ENCODE measurements at places on chromosomes 2 and 18.

- DNase-seq = no peak
Measured at GRCh38 chr2:99729104-99730025, 239.5 kb upstream of the REV1 start.

- no peak for DNase-seq
Measured at GRCh38 chr2:126785236-126785635, 113.5 kb upstream of the TEX51 start.

DNA sequence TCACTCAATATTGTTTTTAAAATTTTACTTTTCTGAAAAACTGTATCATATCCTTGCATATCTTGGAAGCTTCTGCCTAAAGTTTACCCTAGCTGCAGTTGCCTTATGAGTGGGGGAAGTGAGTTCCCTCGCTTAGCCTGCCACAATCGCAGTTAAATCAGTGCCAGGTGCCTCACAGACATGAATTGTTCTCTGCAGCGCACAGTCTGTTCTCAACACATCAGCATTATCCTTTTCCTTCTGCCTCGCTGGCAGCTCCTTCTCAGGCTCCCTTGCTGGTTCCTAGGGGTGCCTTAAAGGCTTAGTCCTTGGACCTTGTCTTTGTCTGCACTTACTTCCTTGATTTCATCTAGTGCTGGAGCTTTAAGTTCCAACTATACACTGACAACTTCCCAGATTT, 132.8 kb downstream of the TTC27 start:
- DNase-seq = no peak

- no peak for DNase-seq
Measured at GRCh38 chr18:4734903-4735302, 279.8 kb upstream of the DLGAP1 start.

DNA sequence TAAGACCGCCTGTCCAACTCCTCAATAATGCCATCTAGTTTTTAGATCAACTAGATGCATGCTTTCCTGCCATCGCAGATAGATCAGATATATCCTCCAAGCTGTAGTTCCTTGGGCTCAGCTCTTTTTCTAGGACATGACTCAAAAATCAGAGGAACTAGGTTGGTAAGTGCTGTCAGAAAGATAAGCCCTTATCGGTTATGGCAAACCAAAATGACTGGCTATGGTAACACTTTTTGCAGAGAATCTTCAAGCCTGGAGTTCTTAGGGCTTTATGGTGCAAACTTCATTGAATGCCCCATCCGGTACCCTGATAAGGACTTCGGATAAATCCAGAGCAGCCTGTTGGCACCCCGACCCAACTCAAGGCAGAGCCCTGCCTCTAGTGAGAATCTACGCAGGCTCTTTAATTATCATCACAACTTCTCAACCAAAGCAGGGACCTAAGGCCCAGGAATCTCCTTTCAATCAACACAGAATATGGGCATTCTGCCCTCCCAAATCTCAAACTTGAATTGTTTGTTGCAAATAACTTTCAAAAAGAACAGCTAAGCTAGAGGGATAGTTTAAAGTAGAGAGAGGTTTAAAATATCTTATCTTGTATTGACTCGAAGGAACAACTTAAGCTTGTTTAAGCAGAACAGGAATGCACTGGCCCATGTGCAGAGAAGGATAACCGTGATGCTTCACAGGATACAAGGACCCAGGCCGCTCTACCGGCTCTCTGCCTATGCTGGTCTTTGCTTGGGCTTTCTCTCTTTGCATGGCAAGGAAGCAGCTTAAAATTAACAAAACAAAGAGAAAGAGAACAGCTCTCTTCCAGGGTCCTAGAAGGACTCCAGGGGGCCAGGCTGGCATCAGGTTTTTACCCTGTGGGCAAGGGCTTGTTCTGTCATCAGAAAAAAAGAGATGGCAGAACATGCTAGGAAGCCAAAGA, 3.4 kb upstream of the CYP1B1 start:
- DNase-seq = no peak

GRCh38 chr18:14767474-14767873, 19.5 kb downstream of the ANKRD30B start:
- no peak for DNase-seq

GRCh38 chr18:3872641-3873040, 422.7 kb downstream of the TGIF1 start:
- peak; percentile 56 for DNase-seq

DNA sequence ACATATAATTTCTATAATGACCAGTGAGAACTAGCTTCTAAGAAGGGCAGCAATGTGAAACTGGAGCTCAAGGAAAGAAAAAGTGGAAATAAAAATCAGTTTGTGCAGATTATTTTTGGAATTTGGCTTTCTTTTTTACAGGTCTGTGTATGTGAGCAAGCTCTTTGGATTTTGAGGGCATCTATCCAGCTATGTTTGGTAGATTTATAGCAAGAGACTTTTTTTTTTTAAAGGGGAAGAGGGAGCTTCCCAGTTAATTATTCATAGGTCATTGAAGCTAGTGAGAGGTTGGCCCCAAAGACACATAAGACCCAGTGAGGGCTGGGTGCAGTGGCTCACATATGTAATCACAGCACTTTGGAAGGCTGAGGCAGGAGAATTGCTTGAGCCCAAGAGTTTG, 24.0 kb upstream of the COLEC12 start:
- peak; percentile 8 for DNase-seq

All from small intestine (tissue), 16 donors.